ENCODE measurements at places on chromosomes 2 and 18. TPM values are rescaled to one million over a fixed set of nuclear protein-coding genes. Genes with fewer than 3 reads are reported as not detected.

The TBC1D8 gene
- total RNA-seq = 6.1 TPM

The ITGAV gene
- total RNA-seq = 48.2 TPM

The CMPK2 gene
- total RNA-seq = 7.9 TPM

The CDCA7 gene
- total RNA-seq = 14.3 TPM

The SPRED2 gene
- total RNA-seq = 14.8 TPM

The POTEE gene
- not detected for total RNA-seq

The ASB18 gene
- total RNA-seq = not detected

The CAPN14 gene
- total RNA-seq = 0.98 TPM

The RBM43 gene
- 3.9 TPM for total RNA-seq

The KATNAL2 gene
- total RNA-seq = 3.4 TPM

The SPAST gene
- total RNA-seq = 136 TPM

The DES gene
- 0.49 TPM for total RNA-seq

The SKOR2 gene
- total RNA-seq = not detected

The IL36RN gene
- total RNA-seq = not detected

The RBM44 gene
- 3.4 TPM for total RNA-seq

The ELOA2 gene
- not detected for total RNA-seq

The NOSTRIN gene
- total RNA-seq = 7.1 TPM

The SNORC gene
- total RNA-seq = 0.74 TPM

The DOK6 gene
- 61.5 TPM for total RNA-seq
